NCI-H1048 (cell line): ENCODE measurements at places on chromosomes 5 and 9.

GRCh38 chr9:116952436-116952810, 265.3 kb downstream of the TRIM32 start:
- DNase-seq = no peak

GRCh38 chr9:95816716-95817115, 58.8 kb upstream of the ERCC6L2 start:
- DNase-seq = no peak

- no peak for DNase-seq
Observed at GRCh38 chr9:104269996-104270963, 176.2 kb downstream of the SMC2 start.

GRCh38 chr5:39211773-39212172, 7.6 kb downstream of the FYB1 start:
- no peak for DNase-seq

DNA sequence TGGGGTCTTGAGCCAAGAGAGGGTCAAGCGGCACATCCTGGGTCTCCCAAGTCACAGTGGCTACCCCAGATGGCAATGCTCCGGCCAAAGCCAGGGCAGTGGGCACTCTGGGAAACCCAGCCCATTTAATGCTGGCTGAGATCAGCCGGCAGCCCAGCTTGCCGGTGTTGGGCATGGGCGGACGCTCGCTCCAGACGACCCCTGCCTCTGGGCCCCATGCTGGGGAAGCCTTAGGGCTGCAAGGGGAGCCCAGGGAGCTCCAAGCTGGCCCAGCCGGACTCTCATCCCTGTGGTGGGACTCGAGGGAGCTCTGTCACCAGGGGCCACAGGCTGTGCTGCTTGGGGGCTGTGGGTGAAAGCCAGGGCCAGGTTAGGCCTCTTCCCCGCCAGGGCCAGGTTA, 5.9 kb upstream of the CARD9 start:
- DNase-seq = no peak

- DNase-seq = no peak
Observed at GRCh38 chr5:175809531-175810121, 61.8 kb upstream of the CPLX2 start.

GRCh38 chr9:78448960-78449673, 152.2 kb downstream of the PSAT1 start:
- DNase-seq = no peak

DNA sequence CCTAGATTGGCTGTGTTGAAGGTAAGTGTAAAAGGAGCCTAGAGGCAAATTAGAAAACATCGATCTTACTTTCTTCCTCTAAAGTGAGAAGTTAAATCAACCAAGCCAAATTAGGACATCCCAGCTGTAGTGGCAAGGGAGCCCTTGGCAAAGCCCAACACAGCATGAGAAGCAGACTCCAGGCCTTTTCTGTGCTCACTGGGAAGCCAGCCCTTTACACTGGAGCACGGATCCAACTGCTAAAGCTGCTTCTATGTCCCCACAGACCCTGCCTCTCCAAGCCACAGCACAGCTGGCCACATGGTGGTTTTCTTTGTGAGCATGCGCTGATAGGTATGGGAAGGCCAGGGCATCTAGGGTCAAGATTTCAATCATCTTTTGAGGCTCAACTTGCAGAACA, 94.1 kb downstream of the APBA1 start:
- DNase-seq = no peak

- DNase-seq = no peak
Observed at GRCh38 chr5:54537725-54538124, 20.2 kb downstream of the SNX18 start.

- DNase-seq = no peak
Observed at GRCh38 chr5:149452007-149452664, 73.0 kb upstream of the IL17B start.
